ENCODE measurements at places on chromosomes 13 and 19.

DNA sequence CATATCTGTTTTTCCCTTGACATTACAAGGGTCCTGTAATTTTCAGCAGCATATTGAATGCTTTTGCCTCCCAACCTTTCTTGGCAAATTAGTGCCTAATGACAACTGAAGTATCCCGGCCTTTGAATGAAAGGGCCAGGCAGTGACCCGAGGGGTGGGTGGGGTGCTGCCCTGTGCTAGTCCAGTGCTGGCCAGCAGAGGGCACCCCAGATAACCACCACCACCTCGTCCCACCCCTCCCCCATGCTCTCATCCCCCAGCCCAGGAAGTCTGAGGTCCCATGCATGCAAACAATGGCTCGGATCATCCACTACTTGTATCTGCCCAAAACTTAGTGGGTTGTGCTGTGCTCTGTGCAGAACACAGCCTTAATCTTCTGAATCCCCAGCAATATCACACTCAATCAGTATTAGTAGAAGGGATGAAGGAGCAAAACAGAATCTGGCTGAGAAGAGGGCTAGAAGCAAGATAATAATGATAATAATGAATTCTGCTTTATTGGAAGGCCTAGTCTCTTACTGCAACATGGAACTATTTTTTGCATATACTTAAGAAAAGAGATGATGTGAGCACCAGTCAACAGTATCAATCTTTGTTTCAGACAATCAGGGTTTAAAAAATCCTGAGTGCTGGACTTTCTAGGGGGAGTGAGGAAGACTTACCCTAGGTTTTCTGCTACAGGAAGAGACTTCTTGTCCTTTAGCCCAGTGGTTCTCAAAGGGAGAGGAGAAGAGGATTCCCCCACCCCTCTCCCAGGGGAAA is 3.8 kb downstream of the ATP12A start:
- DNase-seq, result peak; percentile 45

GRCh38 chr19:33631609-33631973 is 9.8 kb downstream of the CHST8 start:
- no peak for DNase-seq

DNA sequence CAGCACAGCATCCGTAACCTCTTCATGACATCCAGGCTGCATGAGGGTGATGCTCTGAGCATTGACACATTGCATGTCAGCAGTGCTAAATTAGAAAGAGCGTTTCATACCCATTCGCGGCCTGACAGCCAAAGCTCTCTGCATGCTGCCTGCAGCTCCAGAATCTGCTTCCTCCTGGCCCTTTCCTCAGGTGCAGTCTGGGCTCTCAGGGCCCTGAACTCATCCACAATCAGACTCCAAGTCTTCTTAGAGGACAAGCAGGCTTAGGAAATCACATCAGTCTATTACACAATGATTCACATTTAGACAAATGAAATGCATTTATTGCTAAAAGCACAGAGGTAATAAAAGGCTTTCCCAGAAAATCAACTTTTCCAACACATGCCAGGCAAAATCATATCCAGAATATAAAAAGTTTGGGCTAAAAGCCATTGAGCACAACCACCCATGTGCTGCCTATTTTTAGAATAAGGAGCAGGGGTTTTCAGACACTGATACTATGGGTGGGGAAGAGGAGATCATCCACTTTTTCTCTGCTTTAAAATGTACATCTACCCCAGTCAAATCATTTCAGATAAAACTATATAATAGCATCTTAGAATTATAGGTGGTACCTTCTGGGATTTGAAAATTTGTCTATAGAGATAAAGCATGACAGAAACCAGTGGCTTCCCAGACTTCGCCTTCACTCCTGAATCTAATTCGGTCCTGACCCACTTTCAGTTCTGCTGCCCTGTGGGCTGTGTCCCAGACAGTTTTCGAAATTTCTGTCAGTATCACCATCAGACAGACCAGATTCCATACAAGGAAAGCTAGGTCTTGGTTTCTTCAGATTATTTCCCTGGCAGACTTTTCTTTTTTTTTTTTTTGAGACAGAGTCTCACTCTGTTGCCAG is 109.3 kb downstream of the COL4A2 start:
- no peak for DNase-seq

DNA sequence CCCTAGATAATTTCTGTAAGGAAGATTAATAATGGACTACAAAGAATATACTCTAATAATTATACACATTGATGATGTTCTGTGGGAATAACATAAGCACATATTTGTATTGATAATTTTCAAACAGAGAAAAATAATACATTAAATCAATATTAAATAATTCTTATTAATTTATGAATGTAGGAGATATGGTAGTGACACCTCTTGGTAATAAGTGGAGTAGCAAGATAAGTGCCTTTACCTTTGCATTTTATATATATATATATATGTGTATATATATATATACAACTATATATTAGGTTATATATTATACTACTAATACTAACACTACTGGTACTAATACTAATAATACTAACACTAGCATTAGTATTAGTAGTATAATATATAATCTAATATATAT is 905.8 kb downstream of the SLITRK1 start:
- DNase-seq, result no peak

DNA sequence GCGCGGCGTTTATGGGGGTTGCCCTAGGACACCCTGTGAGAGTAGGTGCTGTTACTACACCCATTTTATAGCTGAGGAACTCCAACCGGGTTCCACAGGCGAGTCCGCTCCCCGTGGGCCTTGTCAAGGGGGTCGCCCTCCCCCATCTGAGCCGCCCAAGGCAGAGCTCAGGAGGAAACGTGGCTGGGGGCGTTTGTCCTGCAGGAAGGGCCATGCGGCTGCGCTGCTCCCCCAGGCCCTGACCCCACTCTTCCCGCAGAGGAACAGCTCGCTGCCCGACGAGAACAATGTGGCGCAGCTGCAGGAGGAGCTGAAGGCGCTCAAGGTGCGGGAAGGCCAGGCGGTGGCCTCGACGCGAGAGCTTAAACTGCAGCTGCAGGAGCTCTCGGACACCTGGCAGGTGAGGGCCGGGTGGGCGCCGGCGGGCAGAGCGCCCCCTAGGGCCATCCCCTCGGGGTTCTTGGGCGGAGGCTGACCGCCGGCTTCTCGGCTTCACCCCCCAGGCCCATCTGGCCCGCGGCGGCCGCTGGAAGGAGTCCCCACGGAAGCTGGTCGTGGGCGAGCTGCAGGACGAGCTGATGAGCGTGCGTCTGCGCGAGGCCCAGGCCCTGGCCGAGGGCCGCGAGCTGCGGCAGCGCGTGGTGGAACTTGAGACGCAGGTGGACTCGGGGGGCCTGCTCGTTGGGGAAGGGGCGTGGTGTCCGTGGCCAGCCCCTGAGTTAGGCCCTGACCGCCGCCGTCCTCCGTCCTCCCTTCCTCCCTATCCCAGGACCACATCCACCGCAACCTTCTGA is 12.4 kb downstream of the PRR36 start:
- DNase-seq, result no peak

GRCh38 chr19:13783565-13784500 is 9.6 kb downstream of the C19orf53 start:
- no peak for DNase-seq

- DNase-seq, result no peak
These were observed 27.6 kb upstream of the RANBP3 start for GRCh38 chr19:6005321-6006069.

- DNase-seq, result no peak
These were observed 39.6 kb downstream of the ANKRD10 start for GRCh38 chr13:110875241-110875640.

- DNase-seq, result no peak
These were observed 9.0 kb upstream of the ATP11A start for GRCh38 chr13:112680741-112681360.

DNA sequence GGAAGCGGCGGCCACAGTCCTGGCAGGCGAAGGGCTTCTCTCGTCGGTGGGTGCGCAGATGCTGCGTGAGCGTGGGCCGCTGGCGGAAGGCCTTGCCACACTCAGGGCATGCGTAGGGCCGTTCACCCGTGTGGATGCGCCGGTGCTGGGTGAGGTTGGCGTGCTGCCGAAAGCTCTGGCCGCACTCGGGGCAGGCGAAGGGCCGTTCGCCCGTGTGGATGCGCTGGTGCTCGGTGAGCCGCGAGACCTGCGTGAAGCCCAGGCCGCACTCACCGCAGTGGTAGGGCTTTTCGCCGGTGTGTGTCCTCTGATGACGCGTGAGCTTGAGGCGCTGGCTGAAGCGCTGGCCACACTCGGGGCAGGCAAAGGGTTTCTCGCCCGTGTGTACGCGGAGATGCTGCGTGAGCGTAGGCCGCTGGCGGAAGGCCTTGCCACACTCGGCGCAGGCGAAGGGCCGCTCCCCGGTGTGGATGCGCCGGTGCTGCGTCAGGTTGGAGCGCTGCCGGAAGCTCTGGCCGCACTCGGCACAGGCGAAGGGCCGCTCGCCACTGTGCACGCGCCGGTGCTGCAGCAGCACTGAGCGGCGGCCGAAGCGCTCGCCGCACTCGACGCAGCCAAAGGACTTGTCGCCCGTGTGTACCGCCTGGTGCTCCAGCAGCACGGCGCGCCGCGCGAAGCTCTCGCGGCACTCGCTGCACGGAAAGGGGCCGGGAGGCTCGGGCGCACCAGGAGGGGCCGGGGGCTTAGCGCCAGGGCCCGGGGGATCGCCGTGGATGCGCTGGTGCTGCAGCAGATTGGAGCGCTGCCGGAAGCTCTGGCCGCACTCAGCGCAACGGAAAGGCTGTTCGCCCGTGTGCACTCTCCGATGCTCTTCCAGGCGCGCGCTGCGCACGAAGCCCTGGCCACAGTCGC is 4.0 kb upstream of the UBE2M start:
- no peak for DNase-seq

- no peak for DNase-seq
These were observed 692.7 kb downstream of the UQCRFS1 start for GRCh38 chr19:28519952-28520861.

- no peak for DNase-seq
These were observed 125.3 kb downstream of the TM9SF2 start for GRCh38 chr13:99626461-99627082.

- no peak for DNase-seq
These were observed 20.5 kb upstream of the SLC15A1 start for GRCh38 chr13:98772794-98773452.

GRCh38 chr19:18469069-18469846 is 31.3 kb upstream of the ISYNA1 start:
- DNase-seq, result peak; percentile 56

DNA sequence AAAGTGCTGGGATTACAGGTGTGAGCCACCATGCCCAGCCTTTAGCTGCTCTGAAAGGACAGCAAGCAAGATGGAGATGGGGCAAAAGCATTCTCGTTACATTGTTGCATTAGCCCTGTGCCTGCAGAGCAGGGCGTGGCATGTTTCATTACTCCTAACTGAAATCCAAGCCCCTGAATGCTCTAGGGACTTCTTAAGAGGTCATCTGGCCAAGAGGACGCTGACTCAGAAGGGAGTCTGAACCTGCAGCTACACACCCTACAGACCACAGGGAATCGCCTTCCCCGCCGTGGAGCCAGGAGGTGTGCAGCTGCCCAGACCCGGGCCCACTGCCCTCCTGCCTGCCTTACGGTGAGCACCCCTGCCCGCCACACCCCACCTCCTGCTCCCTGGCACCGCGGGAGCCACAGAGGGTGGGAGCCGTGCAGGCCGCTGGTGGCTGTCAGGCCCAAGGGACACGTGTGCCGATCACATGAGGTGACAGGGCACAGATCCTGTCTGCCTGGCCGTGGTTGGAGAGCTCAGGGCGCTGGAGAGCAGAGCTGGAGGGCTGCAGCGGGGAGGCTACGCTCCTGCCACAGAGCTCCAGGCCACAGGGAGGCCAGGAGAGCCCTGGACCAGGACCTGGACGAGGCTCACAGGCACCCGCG is 27.2 kb downstream of the ADPRHL1 start:
- no peak for DNase-seq

- no peak for DNase-seq
These were observed 20.4 kb downstream of the ZSWIM9 start for GRCh38 chr19:48190885-48191284.

GRCh38 chr13:104984296-104984818 is 1551.1 kb downstream of the EFNB2 start:
- DNase-seq, result no peak

GRCh38 chr19:1290703-1291651 is 5.3 kb downstream of the EFNA2 start:
- DNase-seq, result no peak

DNA sequence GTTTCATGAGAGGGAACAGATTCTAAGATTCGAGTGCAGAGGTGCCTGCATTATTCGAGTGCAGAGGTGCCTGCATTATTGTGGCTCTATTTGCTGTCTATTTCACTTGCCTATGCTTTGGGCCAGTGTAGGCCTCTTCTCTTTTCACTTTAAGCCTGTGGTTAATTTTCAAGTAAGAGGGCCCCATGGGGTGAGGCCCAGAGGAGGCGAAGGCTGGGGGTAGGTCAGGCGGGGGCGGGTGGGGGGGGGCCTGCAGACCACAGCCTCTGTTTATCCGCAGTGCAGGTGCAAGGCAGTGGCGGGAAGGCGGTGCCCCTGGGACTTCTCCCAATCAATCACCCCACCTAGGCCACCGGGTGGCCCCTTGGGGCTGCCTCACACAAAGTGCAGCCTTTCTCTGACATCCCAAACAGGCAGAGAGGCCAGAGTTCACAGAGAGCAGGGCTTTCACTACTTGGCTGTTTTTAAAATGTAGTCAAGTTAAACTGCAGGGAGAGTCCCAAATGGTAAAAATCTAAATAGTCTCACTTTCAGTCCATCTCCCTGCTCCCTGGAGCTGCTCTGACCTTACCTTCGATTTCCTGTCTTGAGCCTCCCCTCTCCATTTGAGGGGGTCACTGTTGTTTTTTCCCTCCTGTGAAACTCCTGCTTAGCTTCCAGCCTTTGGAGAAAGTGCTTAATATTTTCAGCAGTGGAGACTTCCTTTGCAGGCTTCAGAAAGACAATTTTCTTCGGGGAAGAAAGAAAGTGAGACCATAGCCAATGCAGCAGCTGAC is 249.0 kb downstream of the DLEU7 start:
- no peak for DNase-seq

GRCh38 chr19:40981591-40981990 is 9.5 kb upstream of the CYP2B6 start:
- DNase-seq, result no peak

DNA sequence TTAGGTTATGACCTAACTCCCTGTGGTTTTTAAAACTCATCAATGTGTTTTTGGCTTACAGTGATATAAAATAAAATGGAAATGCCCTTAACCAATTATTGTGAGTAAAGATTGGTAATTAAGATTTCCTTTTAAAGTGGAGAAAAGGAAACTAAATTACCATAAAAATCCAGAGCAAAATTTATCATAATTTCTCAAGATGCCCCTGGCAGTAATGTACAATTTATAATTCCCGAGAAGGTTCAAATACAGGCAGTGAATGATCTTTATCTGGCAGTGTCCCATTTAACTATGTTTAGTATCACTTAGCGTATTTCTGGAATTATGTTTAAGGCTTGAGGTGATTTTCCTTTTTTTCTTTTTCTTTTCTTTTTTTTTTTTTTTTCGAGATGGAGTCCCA is 61.5 kb downstream of the ESD start:
- DNase-seq, result no peak

DNA sequence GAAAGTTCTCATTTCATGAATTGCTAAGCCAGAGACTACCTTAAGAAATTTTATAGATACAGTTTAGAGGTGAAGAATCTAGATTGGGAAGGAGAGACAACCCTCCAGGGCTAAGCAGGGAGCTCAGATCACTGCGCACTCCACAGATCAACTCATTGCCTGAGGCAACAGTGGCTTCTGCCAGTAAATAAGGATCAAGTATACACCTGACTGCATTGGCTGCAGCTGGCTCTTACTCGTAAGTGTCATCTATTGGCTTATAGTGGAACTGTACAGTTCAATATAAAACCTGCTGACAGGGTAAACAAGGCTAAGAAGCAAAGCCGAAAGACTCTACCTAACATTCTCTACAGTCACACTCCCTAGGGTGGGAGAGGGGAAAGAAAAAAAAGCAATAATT is 18.0 kb upstream of the C1QTNF9B start:
- DNase-seq, result no peak
